ENCODE measurements at places on chromosomes 4 and X. TPM values are rescaled to one million over a fixed set of nuclear protein-coding genes. Genes with fewer than 3 reads are reported as not detected.
A peak's percentile ranks its signal among the peaks of the same experiment; 100 is the strongest.

The STBD1 gene
- 2.2 TPM for total RNA-seq

The BRS3 gene
- total RNA-seq = not detected

The TRIM75 gene
- total RNA-seq = not detected

DNA sequence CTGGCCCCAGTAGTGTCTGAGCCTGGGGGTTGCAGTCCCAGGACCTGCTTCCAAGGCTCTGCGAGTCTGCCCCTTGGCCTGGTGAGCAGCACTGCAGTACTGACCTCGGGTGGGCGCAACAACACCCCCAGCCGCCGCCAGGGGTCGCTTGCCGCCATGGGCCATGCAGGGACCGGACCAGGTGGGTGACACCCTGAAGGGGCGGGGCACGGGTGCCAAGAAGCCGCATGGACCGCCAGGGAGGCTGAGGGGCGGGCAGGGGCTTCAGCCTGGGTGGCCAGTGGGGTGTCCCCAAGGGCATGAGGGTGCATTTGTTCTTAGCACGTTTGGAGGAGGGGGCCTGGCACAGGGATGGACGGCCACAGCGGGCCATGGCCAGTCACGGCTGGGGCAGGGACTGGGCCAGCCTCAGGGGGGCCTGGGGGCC lies 25.0 kb downstream of the TACC3 start:
- peak; percentile 45 for DNase-seq

- no peak for DNase-seq
Observed at GRCh38 chr4:93217431-93217830, 611.1 kb upstream of the ATOH1 start.

GRCh38 chr4:25981749-25982148 lies 67.7 kb downstream of the SMIM20 start:
- no peak for DNase-seq

GRCh38 chr4:860561-860960 lies 34.6 kb upstream of the CPLX1 start:
- DNase-seq = no peak

GRCh38 chr4:69833251-69833650 lies 26.7 kb downstream of the SULT1E1 start:
- DNase-seq = no peak

- no peak for DNase-seq
Observed at GRCh38 chr4:180430283-180430682, 1812.9 kb upstream of the TENM3 start.

DNA sequence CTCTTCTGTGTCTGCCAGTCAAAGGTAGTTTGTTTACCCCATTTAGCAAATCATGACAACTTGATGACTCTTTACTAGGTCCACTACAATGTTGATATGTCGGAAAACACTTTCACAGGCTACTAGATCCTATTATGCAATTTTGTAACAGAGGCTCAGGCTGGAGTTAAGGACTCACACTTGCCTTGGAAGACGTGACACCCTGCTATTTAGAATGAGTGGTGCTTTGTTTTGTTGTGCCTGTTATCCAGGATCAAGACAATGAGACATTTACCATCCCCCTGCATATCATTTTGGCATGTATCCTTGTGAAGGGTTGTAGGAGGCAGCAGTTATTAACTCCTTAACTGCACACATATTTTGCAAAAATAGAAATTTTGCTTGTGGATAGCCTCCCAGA lies 263.7 kb downstream of the IL1RAPL1 start:
- no peak for DNase-seq

- DNase-seq = no peak
Observed at GRCh38 chr4:141391771-141392170, 171.1 kb downstream of the ZNF330 start.

GRCh38 chrX:35841872-35842271 lies 43.7 kb downstream of the MAGEB16 start:
- DNase-seq = no peak

DNA sequence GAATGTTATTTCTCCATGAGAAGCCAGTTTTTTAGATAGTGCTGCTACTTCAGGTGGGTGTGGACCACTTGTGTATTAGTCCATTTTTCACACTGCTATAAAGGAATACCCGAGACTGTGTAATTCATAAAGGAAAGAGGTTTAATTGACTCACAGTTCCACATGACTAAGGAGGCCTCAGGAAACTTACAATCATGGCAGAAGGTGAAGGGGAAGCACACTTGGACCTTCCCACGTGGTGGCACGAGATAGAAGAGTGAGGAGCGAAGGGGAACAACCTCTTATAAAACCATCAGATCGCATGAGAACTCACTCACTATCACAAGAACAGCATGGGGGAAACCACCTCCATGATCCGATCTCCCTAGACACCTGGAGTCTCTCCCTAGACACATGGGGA lies 3.4 kb upstream of the PPID start:
- no peak for DNase-seq

GRCh38 chr4:47017494-47017893 lies 13.9 kb upstream of the GABRB1 start:
- DNase-seq = peak; percentile 37

GRCh38 chr4:138897811-138898226 lies 117.8 kb upstream of the NOCT start:
- peak; percentile 94 for DNase-seq

All from IMR-90 (cell line).